ENCODE measurements at places on chromosomes 13 and 19. TPM values are rescaled to one million over a fixed set of nuclear protein-coding genes. Genes with fewer than 3 reads are reported as not detected.

The GIPR gene
- under 0.01 TPM for total RNA-seq

The DNAJC15 gene
- 16.7 TPM for total RNA-seq

The CGB7 gene
- total RNA-seq = not detected

The IQCN gene
- total RNA-seq = 0.33 TPM

The GFY gene
- total RNA-seq = not detected

The ZNF865 gene
- 2.0 TPM for total RNA-seq

The UNC13A gene
- total RNA-seq = 0.19 TPM

The NCR1 gene
- total RNA-seq = not detected

The PSMD8 gene
- total RNA-seq = 353 TPM

The SWSAP1 gene
- 1.7 TPM for total RNA-seq

The CAPN12 gene
- total RNA-seq = not detected

The SIGLEC8 gene
- not detected for total RNA-seq

The NLRP7 gene
- not detected for total RNA-seq

The WDR88 gene
- not detected for total RNA-seq

The JSRP1 gene
- not detected for total RNA-seq

The ZNF813 gene
- total RNA-seq = 2.6 TPM

The LRG1 gene
- total RNA-seq = 0.86 TPM

The TMEM255B gene
- 36.1 TPM for total RNA-seq

The APOE gene
- 0.67 TPM for total RNA-seq

The KLK4 gene
- total RNA-seq = not detected
